Right renal cortex interstitium (tissue), 3 donors: ENCODE measurements at places on chromosomes 5 and 9.

- DNase-seq = no peak
Measured at GRCh38 chr5:149210968-149211490, 60.6 kb upstream of the AFAP1L1 start.

DNA sequence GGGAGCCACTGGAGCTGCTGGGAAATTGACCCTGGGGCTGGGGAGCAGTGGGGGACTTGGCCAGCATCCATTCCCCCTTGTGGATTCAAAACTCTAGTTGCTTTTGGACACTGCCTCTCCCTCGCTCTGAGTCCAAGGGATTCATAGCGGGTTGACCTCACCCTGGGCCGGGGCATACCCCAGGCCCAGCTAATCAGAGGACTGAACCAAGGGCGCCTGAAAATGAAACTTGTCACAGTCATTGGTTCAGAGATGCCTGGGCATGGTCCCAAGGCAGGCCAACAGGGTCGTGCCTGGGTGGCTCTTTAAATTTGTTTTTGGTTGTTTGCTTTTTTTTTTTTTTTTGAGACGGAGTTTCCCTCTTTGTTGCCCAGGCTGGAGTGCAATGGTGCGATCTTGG lies 22.6 kb downstream of the STK10 start:
- DNase-seq = no peak

- no peak for DNase-seq
Measured at GRCh38 chr9:35606138-35606504, 1.1 kb downstream of the TESK1 start.

- DNase-seq = no peak
Measured at GRCh38 chr9:1184146-1184545, 134.0 kb downstream of the DMRT2 start.

- DNase-seq = no peak
Measured at GRCh38 chr5:78631931-78632330, 16.6 kb downstream of the LHFPL2 start.

DNA sequence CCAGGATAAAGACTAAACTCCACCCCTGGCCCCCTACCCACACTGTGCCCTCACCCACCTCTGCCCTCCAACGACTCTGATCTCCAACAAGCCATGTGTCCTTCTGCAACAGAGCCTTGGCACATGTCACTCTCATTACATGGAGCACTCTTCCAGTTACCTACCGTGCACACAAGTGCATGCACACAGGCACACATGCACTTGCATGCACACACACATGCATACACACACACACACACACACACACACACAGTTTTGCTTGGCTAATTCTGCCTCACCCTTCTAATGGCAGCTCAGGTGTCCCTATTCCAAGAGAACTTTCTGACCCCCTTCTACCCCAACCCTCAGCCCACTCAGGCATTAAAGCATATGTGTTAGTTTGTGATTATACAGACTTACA lies 19.6 kb downstream of the GALNT10 start:
- DNase-seq = no peak

DNA sequence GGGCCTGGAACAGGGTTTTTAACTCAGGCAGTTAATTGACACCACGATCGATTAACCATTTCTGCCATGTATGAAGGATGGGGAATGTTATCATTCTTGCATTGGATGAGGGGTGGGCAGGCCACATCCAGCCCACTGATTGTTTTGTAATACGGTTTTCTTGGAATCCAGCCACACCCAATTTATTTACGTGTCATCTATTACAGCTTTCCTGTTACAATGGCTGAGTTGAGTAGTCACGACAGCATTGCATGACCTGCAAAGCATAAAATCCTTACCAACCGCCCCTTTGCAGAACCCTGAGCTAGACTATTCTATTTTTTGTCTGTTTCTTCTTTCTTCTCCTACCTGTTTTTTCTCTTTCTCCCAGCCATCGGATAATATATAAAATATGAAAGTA lies 122.0 kb upstream of the STC2 start:
- no peak for DNase-seq

- DNase-seq = no peak
Measured at GRCh38 chr5:175819090-175819425, 52.3 kb upstream of the CPLX2 start.

- no peak for DNase-seq
Measured at GRCh38 chr9:135030566-135031226, 56.8 kb upstream of the OLFM1 start.
